ENCODE measurements at places on chromosomes 4 and X.
A peak's percentile ranks its signal among the peaks of the same experiment; 100 is the strongest.

DNA sequence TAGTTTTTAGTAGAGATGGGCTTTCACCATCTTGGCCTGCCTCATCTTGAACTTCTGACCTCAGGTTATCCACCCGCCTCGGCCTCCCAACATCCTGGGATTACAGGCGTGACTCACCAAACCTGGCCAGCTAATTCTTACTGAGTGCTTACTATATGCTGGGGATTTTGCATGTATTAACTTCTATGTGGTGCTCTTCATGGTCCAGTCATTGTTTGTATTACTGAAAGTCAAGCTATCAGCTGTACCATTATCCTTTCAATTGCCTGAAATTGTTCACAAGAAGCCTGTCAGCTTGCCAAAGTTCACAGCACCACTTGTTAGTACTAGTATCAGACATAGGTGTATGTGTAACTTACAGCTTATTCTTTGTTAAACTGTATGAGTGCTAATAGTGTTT lies 1272.1 kb downstream of the ARAP2 start:
- DNase-seq, result no peak

DNA sequence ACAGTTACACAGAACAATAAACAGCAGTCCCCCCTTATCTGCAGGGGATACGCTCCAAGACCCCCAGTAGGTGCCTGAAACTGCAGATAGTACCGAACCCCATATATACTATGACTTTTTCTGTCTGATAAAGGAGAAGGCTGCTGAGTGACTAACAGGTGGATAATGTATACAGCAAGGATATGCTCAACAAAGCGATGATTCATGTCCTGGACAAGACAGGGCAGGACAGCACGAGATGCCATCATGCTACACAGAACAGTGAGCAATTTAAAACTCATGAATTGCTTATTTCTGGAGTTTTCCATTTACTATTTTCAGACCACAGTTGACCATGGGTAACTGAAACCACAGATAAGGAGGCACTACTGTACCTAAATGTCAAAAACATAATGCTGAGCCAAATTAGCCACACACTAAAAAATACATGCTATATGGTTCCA lies 76.1 kb downstream of the MANBA start:
- DNase-seq, result no peak

GRCh38 chrX:16457239-16457638 lies 192.7 kb upstream of the S100G start:
- no peak for DNase-seq

GRCh38 chr4:34372815-34373214 lies 1871.5 kb downstream of the ARAP2 start:
- DNase-seq, result no peak

DNA sequence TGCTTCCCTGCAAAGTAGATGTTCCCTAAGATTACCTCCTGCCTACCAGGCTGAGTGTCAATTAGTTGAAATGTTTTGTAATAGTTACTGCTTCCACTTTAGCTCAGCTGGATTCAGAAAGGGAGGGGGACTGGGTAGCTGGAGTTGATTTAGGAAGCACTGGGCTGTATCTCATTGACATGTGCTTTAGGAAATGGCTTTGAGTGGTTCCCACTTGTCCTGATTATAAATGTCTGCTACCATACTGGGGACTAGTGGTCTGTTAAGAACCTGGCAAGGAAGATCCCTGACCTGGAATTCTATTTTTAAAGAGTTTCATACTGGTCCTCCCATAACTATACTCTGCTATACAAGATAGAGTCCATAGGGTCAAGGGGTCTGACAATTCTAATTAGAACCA lies 363.9 kb upstream of the PPP1R2C start:
- DNase-seq, result no peak

- no peak for DNase-seq
Observed at GRCh38 chrX:71111921-71112431, 599 bp upstream of the IL2RG start.

- no peak for DNase-seq
Observed at GRCh38 chr4:103996637-103997036, 276.9 kb upstream of the TACR3 start.

DNA sequence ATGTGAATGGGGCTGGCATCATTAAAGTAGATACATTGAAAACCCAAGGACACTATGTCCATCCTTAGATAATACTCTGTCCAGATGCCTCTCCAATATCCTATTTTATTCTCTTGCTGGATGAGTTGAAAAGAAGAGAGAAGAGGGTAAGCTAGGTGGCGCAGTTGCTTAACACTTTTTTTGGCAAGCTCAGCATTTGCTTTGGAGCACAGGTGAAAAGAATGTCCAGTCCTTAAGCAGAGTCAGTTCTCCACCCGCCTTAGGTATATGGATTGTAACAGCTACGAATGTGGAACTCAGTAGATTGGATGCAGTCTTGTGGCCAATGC lies 208.4 kb downstream of the NWD2 start:
- DNase-seq, result peak; percentile 9

DNA sequence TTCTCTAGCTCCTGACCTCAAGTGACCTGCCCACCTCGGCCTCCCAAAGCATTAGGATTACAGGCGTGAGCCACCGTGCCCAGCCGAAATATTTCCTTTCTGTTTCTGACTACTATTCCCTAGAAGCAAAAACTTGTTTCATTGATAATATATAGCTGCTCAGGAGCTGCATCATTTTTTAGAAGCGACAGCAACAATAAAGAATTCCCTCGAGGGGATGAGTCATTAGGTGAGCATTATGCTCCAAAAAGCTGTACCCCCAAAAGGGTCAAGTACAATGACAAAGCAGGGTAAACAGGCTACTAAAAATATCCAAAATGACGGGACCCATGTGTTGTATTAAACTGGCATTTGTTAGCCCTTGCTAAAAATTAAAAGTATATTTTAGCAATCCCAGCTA lies 67.0 kb downstream of the RBM47 start:
- DNase-seq, result no peak

GRCh38 chrX:35743331-35743730 lies 54.8 kb upstream of the MAGEB16 start:
- no peak for DNase-seq

GRCh38 chrX:121671649-121672048 lies 624.2 kb downstream of the GLUD2 start:
- no peak for DNase-seq

- DNase-seq, result peak; percentile 79
Observed at GRCh38 chrX:154534526-154535322, 11.9 kb downstream of the G6PD start.

DNA sequence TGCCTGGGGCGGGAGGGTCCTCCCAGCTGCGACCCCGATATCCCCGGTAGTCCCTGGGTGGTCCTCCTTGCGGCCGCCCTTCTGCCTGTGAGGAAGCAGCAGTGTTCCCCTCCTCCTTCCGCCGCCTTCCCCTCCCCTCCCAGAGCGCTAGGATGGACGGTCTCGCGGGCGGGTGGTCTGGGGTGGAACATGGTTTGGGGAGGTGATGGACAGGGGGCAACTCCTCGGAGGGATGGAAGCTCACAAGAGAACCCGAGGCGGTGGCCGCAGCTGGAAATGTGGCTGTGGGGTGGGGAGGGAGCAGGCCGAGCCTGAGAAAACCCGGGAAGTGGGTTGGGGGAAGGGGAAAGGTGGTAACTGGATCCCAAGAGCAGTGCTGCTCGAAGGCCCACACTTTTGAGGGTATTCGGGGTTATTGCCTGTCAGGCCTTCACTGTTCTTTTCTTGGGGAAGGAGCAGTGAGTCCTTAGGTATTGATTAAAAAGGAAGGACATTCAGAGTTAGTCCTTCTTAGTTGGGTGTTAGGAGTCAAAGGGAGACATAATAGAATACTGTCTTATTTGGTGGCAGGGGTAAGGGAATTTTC lies 581 bp downstream of the UBE2K start:
- DNase-seq, result peak; percentile 35

GRCh38 chr4:182885022-182885737 lies 32.0 kb downstream of the DCTD start:
- DNase-seq, result no peak

GRCh38 chrX:79182071-79182470 lies 37.6 kb downstream of the GPR174 start:
- DNase-seq, result no peak

- no peak for DNase-seq
Observed at GRCh38 chr4:158996669-158997074, 106.2 kb upstream of the RAPGEF2 start.

GRCh38 chr4:78292341-78292740 lies 235.2 kb downstream of the FRAS1 start:
- no peak for DNase-seq

- no peak for DNase-seq
Observed at GRCh38 chr4:39637221-39637585, 1.5 kb downstream of the SMIM14 start.

DNA sequence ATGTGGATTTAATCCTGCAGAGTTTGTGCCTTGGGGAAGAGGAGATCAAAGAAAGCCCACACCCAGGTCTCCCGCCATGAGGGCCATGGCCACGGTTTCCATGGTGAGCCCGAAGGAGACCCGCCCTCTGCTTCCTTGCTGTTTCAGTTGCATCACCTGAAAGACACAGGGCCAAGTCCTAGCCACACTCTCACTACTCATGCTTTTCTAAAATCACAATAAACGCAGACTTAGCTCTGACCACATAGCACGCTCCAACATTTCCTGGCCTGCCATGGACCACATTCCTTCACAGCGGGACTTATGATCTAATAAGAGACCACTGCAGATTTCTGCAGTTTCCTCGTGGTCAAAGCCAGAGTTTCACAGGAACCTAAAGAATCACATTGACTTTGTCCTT lies 426.0 kb upstream of the NR3C2 start:
- DNase-seq, result no peak

GRCh38 chrX:30865015-30865414 lies 24.0 kb downstream of the TAB3 start:
- no peak for DNase-seq

GRCh38 chr4:23878912-23879732 lies 10.7 kb downstream of the PPARGC1A start:
- DNase-seq, result no peak

DNA sequence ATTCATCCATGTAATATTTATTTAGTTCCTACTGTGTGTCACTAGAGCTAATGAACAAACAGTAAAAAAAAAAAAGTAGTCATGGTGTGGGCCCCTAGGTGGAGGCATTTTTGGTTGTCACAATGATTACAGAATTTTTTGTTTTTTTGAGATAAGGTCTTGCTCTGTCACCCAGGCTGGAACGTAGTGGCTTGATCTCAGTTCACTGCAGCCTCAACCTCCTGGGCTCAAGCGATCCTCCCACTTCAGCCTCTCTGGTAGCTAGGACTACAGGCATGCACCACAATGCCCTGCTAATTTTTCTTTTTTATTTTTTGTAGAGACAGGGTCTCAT lies 22.0 kb downstream of the DNAAF6 start:
- DNase-seq, result no peak

DNA sequence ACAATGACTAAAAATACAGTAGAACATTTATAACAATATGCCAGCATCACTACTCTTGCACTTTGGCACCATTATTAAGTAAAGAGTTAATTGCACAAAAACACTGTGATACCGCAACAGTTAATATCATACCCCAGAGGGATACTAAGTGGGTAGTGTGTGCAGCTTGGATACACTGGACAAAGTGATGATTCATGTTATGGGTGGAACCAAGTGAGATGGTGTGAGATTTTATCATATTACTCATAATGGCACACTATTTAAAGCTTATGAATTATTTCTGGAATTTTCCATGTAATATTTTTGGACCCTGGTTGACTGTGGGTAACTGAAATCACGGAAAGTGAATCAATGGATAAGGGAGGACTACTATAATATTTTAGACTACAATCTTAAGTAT lies 265.3 kb downstream of the PCDH18 start:
- no peak for DNase-seq

GRCh38 chr4:181821039-181822004 lies 421.9 kb upstream of the TENM3 start:
- no peak for DNase-seq

DNA sequence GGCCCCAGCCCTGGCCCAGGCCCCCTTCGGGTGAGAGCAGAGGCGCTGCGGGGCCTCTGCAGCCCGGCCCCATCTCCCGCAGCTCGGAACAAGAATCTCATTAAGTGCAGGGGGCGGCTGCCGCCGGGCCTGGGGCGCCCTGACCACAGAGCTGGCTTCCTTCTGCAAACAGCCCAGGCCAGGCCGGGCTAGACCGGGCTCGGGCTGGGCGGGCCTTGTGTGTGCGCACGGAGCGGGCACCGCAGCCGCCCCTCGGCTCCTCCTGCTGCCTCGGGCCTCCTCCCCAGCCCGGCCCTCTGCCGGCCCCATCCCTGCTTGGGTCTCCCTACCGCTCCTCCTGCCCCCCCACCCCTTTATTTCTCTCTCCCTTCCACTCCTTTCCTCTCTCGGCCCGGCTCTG lies 83.3 kb downstream of the EFNB1 start:
- DNase-seq, result no peak

- DNase-seq, result no peak
Observed at GRCh38 chrX:54177306-54177705, 5.7 kb downstream of the FAM120C start.

DNA sequence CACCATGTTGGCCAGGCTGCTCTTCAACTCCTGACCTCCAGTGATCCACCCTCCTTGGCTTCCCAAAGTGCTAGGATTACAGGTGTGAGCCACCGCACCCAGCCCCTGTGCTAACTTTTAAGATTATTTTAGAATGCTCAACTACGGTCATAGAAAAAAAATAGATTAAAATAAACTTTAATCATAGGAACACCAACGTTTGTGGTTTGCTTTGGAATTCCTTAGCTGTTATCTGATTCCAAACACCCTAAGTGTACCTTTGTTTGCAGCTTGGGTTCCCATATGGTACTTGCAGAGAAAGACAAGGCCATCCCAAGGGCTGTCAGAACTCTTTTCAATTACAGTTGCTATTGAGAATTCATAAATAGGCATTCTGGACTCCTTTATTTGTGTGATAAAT lies 90.1 kb upstream of the EFHC2 start:
- no peak for DNase-seq

GRCh38 chrX:56764153-56764974 lies 35.3 kb downstream of the NBDY start:
- DNase-seq, result no peak

DNA sequence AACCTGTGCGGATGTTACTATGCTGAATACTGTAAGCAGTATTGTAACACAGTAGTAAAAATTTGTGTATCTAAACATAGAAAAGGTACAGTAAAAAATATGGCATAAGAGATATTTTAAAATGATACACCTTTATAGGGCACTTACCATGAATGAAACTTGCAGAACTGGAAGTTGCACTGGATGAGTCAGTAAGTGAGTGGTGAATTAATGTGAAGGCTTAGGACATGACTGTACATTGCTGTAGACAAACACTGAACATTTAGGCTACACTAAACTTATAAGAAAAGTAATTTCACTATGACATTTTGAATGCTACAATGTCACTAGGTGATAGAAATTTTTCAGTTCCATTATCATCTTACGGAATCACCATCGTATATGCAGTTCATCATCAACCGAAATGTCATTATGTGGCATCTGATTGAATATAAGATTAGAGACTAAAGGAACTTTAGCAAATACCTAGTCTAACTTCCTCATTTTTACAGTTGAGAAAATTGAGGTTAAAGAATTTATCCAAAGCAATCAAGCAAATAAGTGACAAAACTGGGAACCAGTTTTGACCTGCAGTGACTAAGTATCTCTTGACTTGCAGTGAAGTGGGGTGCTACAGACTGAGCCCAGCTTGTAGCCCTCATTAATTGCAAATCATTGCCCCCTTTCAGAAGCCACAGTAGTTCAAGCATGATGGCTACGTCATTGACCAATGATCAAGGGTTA lies 55.3 kb downstream of the EGF start:
- no peak for DNase-seq

- DNase-seq, result no peak
Observed at GRCh38 chr4:86184901-86185285, 175.0 kb downstream of the MAPK10 start.

- no peak for DNase-seq
Observed at GRCh38 chr4:110953898-110954297, 331.0 kb upstream of the PITX2 start.

GRCh38 chr4:38904682-38905081 lies 37.1 kb downstream of the FAM114A1 start:
- DNase-seq, result no peak
